ENCODE measurements at places on chromosomes 12 and 14. TPM values are rescaled to one million over a fixed set of nuclear protein-coding genes. Genes with fewer than 3 reads are reported as not detected.

The TSHR gene
- not detected for total RNA-seq

The SLC2A14 gene
- not detected for total RNA-seq

The TSPAN11 gene
- total RNA-seq = 0.32 TPM

The KCNC2 gene
- total RNA-seq = not detected

The ST8SIA1 gene
- 11.3 TPM for total RNA-seq

The VDR gene
- 3.8 TPM for total RNA-seq

The NKX2-1 gene
- 0.09 TPM for total RNA-seq

The UNC119B gene
- 26.6 TPM for total RNA-seq

The COQ6 gene
- total RNA-seq = 15.1 TPM

The TDRD9 gene
- 1.6 TPM for total RNA-seq

The C1QL4 gene
- total RNA-seq = 0.09 TPM

The ENTPD5 gene
- total RNA-seq = 6.5 TPM

The OR4E2 gene
- not detected for total RNA-seq

The GPX2 gene
- not detected for total RNA-seq

The CLEC4E gene
- total RNA-seq = not detected

The TTC6 gene
- total RNA-seq = under 0.01 TPM

The STXBP6 gene
- 7.6 TPM for total RNA-seq

The CMA1 gene
- not detected for total RNA-seq

The VRTN gene
- not detected for total RNA-seq

The TNFAIP2 gene
- total RNA-seq = 55.1 TPM

The FOXN4 gene
- total RNA-seq = not detected

The TMBIM6 gene
- 258 TPM for total RNA-seq

The CD163L1 gene
- under 0.01 TPM for total RNA-seq

The IL26 gene
- not detected for total RNA-seq

The RAPGEF3 gene
- total RNA-seq = 7.0 TPM

The NGB gene
- total RNA-seq = not detected

The ELK3 gene
- 13.2 TPM for total RNA-seq

The CD163 gene
- not detected for total RNA-seq

The B3GNT4 gene
- total RNA-seq = 0.16 TPM

The POTEG gene
- not detected for total RNA-seq

The ASPG gene
- not detected for total RNA-seq

The PLCZ1 gene
- total RNA-seq = not detected

The GLT1D1 gene
- 0.09 TPM for total RNA-seq

The FOXA1 gene
- total RNA-seq = not detected

The TESPA1 gene
- not detected for total RNA-seq

The XPOT gene
- total RNA-seq = 71.5 TPM

The DCN gene
- total RNA-seq = 3,853 TPM

The PITPNM2 gene
- 7.3 TPM for total RNA-seq

The PSMB5 gene
- 218 TPM for total RNA-seq

The MANSC1 gene
- 0.95 TPM for total RNA-seq

The SBNO1 gene
- total RNA-seq = 17.4 TPM

The TTC9 gene
- total RNA-seq = under 0.01 TPM

The SYNDIG1L gene
- under 0.01 TPM for total RNA-seq

The PTCSC3 gene
- not detected for total RNA-seq

The IL31 gene
- not detected for total RNA-seq

The VPS37B gene
- total RNA-seq = 7.6 TPM

The CNTN1 gene
- total RNA-seq = 0.63 TPM

The ZNF84 gene
- 20.3 TPM for total RNA-seq

The KRT5 gene
- 14.9 TPM for total RNA-seq

The ACIN1 gene
- total RNA-seq = 101 TPM
